ENCODE measurements at places on chromosomes 5 and 9.

DNA sequence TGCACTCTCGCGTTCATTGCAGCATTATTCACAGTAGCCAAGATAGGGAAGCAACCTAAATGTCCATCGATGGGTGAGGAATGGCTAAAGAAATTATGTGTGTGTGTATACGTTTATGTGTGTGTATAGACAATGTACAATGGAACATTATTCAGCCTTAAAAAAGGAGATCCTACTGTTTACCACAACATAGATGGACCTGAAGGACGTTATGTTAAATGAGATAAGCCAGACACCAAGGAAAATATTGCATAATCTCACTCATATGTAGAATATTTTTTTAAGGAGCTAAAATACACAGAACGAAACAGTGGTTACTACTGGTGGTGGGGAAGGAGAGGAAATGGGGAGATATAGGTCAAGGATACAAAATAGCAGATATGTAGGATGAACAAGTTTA is 2.4 kb downstream of the KIF2A start:
- DNase-seq = no peak

DNA sequence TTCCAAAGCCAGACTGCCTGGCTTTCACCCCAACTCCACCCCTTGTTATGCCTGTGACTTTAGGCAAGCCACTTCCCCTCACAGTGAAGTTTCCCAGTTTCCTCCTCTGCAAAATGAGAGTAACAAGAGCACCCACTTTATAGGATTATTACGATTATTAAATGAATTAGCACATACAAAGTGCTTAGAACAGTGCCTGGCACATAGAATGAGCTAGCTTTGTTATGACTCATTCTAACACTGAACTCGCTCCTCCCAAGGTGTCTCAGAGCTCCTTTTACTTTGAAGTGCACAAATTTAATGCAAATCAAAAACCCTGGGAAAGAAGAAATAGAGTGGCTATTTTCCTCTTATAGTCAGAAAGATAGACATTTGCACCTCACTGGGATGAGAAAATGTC is 34.3 kb downstream of the DNAH5 start:
- DNase-seq = no peak

- peak; percentile 28 for DNase-seq
Observed at GRCh38 chr9:126956917-126957686, 42.5 kb downstream of the RALGPS1 start.

DNA sequence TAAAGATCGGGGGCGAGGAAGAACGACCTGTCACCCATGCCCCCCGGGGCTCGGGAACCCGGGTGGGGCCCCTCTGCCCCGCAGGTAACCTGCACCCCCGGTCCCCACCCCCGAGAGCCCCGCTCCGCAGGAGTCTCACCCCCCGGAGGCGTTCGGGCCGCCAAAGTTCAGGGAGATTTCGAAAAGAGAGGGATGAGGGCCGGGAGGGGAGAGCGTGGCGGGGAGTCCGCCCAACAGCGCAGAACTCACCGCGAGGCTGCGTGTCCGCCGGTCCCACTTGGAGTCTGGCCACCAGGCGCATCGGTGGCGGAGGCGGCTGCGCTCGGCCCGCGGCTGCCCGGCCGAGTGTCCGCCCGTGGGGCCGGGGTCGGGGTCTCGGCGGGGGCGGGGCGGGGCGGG is at the start of gene PHF19:
Gene PHF19 (minus strand): TSS at position 347 of the 399 bp plus-strand sequence. CDS start 2,447 bp downstream, outside the sequence.
- peak; percentile 28 for DNase-seq

GRCh38 chr9:38417003-38417945 is 7.0 kb downstream of the IGFBPL1 start:
- DNase-seq = no peak

- no peak for DNase-seq
Observed at GRCh38 chr9:132888151-132888550, 9.5 kb downstream of the SPACA9 start.

DNA sequence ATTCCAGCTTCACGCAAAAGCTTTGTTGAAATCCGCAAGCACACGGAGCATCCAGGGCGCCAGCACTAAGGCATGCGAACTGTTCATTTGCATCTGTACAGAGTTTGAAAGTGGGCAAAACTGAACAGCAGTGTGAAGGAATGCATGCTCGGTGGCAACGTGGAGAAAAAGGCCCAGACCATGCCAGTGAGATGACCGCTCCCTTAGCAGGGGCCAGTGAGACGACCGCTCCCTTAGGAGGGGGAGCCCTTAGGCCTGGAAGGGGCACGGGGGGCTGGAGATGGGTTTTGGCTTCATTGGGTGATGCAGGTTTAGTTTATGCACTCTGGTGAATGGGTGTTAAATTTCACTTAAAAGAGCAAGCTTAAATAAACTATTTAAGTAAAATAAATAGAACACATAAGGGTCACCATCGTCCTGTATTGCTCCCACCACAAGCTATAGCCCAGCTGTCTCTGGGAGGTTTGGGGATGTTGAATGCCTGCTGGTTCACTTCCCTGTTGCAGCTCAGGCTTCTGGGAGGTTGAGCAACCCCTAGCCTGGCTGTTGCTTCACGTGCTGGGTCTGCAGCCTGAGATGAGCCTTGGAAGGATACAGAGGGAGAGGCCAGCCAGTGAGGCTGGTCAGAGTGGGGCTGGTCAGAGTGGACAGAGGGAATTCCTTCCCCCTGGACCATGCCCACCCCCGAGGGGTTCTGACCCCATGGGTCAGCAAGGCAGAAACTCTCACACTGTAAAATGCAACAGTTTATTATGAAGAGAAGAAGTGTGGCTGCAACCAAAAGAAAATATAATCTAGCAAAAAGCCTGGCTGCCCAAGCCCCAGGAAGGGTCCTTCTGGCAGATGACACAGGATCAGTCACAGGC is 4.6 kb upstream of the FCN1 start:
- no peak for DNase-seq

DNA sequence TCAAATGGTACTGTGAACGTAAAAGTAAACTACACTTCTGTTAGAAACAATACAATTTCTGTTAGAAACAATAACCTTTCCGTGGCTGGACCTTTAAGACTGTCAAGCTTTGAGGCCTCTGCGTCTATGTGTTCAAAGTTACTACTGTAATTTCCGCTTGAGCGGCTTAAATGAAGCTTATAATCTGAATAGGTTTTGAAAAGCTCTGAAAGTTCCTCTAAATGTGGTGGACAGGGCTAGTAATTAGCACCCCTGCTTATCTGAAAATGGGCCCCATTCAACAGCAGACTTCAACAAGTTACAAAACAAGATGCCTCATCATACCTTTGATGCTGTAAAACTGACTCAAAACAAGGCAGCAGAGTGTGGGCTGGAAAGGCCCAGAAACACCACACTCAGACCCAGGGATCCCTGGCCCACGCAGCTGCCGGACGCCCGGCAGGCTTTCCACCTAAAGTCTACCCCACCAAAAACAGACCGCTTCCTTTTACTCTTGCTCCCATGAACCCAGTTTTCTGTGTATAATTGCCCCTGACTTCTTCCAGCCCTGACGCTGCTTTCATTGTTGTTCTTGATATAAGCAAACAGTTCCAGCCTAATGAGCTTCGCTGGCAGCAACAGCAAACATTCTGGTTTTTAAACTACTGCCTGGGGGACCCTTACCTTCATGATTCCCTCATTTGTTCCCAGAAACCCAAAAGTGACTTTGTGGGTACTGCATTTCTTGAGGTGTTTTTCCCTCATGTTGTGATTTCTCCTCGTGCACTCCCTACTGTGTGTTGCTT is 66.7 kb downstream of the TLE1 start:
- DNase-seq = no peak

DNA sequence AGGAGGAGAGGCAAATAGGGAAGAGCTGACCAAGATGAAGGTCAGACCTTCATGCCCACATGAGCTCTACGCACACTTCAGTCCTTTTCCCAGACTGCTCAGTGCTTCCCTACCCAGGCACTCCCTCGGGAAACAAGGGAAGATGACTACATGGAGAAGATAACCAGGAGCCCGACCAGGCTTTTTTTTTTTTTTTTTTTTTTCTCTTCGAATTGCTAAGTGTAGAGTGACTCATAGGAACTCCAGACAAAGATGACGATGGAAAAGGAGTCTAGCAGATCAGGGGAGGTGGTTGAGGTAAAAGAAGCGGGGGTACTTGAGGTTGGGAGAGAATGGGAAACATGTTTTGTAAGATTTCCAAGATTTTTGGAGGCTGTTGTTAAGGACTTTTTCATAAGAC is 526.1 kb downstream of the BNC2 start:
- peak; percentile 61 for DNase-seq

GRCh38 chr9:34898846-34899245 is 59.2 kb upstream of the PHF24 start:
- DNase-seq = no peak

DNA sequence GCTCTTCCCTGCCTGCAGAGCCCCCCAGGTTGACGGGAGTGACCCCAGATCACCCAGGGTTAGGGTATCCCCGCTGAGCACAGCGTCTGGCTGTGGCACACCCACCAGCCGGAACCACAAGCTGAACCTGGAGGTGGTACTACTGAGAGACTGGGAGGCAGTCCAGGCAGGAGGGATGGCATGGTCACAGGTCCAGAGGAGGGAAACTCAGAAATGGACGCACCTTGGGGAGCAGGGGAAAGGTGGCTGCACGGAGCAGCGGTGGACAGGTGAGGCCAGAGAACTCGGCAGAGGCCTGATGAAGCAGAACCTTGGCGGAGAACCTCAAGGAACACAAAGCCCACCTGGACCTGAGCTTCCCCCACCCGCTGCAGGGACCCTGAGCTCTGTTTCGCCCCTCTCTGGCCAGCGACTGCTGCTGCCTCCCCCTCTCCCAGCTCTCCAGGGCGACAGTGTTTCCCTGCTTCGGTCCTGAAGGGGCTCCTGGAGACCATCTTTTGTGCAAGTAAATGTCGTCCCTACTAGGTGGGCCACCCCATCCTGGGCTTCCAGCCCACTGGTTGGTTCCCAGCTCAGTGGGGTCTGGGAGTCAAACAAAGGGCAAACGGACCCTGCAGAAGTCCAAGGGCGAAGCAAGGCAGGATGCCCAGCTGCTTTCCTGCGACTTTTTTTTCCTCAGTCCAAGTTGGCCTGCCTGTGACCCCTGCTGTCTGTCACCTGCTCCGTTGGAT is 845 bp downstream of the ADGRD2 start:
- DNase-seq = no peak

GRCh38 chr9:35906923-35907699 is 1.1 kb downstream of the HRCT1 start:
- no peak for DNase-seq

- DNase-seq = no peak
Observed at GRCh38 chr9:133683586-133684120, 47.5 kb downstream of the DBH start.

GRCh38 chr9:35487081-35487480 is 2.8 kb upstream of the RUSC2 start:
- no peak for DNase-seq

DNA sequence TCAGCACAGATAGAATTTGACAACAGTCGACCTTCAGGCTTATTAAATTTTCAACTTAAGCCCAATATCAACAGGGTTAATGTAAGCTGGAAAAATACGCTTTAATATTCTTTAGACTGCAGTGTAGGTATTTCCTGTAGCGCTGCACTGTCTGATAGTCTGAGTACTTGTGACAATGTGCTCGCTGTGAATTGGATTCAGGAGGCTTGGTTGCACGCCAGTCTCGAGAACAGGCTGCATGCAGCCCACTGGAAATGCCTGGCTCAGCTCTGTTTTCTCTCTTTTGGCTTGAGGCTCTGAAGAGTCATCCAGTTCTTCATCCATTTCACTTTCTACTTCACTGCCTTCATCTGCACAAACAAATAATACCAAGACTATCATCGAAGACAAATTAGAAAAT is 300.9 kb downstream of the RFX3 start:
- DNase-seq = no peak

DNA sequence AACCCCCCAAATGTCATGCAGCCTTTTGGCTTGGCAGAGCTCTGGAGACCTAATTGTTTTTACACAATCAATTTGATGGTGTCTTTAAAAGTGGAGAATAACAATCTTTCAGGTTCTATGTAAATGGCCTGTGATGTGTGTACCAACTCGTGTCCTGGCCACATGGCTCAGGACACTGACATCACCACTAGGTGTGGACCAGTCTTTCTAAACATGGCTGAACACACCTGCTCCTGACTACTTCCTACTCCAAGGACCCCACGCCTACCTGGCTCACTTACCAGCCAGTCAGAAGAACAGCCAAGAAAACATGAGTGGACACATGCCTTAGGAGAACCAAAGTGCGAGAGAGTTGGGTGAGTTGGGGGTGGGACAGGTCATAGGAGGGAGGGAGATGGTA is 71.2 kb downstream of the WDR41 start:
- no peak for DNase-seq

DNA sequence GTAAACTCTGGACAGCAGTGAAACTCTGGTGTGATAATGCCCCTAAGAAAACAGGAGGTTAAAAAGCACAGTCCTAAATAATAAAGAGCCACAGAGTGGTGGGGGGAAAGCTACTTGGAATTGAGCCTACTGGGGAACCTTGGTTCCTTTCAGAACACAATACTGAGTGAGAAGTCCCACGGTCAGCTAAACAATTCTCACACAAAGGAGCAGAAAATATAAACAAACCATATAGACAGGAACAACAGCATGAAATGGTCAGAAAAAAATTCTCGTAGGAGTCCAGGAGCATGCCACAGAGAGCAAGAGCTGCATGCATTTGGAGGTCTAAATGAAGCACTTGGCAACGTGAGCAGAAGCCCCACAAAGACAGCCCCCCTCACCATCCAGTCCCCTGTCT is 56.0 kb downstream of the TEK start:
- DNase-seq = no peak

GRCh38 chr5:59544573-59544972 is 349.0 kb downstream of the PDE4D start:
- DNase-seq = no peak

- DNase-seq = no peak
Observed at GRCh38 chr5:141880961-141881801, 3.0 kb upstream of the PCDH1 start.

DNA sequence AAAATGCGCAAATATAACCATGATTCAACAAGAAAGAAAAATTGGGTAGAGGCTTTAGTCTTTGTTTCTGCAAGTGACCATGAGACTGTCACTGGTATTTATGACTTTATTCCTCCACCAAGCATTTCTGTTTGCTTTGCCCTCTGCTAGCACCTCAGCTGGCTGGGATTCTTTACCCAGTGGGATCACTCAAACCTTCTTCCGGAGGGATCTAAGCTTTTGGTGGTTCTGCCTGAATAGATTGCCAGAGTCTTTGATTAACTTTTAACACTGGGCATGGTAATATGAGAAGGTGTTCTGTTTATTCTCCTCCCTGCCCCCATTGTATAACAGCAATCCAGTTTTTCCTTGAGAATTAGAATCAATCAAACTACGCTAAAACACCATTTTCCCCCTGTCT is 59.1 kb upstream of the FBN2 start:
- DNase-seq = no peak

DNA sequence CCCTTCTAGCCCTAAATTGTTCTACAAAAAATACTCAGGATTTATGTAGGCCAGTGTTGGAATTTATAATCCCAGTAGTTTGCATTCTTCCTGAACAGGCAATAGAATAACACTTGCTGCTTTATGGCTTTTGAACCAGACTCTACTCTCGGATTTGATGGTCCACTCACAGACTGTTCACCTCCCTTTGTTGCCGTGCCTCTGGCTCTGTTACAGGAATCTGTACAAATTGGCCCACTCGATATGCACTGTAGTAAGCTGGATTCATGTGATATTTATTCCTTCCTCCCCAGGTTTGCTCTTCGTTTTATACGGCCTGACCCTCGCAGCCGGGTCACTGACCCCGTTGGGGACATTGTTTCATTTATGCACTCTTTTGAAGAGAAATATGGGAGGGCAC is 43.7 kb downstream of the FAF2 start:
- no peak for DNase-seq

GRCh38 chr9:135857371-135857786 is 50.0 kb downstream of the CAMSAP1 start:
- DNase-seq = no peak

GRCh38 chr9:119905724-119906123 is 536.5 kb upstream of the BRINP1 start:
- no peak for DNase-seq
